ENCODE measurements at places on chromosomes 3 and 15.

- DNase-seq, result no peak
These were observed 283.7 kb downstream of the ROBO2 start for GRCh38 chr3:77323626-77324025.

- no peak for DNase-seq
These were observed 6.0 kb downstream of the HCLS1 start for GRCh38 chr3:121654493-121655385.

- DNase-seq, result no peak
These were observed 7.2 kb upstream of the FBXW12 start for GRCh38 chr3:48364840-48365239.

GRCh38 chr15:70781236-70781635, 17.9 kb upstream of the UACA start:
- DNase-seq, result no peak

GRCh38 chr3:42014921-42015533, 53.1 kb upstream of the ULK4 start:
- peak; percentile 24 for DNase-seq

GRCh38 chr15:74156678-74157411, 16.7 kb upstream of the ISLR start:
- DNase-seq, result no peak

DNA sequence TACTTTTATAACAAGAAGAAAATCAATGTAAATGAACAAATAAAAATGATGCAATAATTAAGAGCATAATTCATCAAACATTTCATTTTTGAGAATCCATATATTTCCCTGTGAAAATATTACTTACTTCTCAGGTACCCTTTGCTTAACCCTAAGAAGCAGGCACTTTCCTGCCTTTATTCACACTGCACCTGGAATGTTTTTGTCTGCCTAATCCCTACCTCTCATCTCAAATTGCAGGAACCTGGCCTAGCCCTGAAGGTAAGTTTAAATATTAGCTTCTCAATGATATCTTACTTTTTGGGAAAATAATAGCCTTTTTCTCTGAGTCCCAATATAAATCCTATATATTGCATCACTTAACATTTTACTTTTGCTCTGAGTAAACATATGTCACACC, 559.1 kb downstream of the FGF12 start:
- DNase-seq, result no peak

DNA sequence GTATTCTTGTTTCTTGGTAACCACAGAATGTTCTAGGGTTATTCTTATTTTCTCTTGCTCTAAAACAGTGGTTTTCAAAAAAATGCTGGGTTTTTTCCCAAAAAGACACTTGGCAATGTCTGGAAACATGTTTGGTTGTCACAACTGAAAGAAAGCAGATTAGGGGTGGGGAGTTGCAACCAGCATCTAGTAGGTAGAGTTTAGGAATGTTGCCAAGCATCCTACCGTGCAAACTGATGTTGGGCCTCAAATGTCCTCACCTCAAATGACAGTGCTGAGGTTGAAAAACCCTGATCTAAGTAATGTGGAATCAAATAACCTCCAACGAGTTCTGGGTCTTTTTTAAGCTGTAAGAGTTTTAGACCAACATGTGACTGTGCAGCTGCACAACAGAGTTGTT, 270.5 kb upstream of the STT3B start:
- no peak for DNase-seq
